ENCODE measurements at places on chromosomes 3 and 15.

DNA sequence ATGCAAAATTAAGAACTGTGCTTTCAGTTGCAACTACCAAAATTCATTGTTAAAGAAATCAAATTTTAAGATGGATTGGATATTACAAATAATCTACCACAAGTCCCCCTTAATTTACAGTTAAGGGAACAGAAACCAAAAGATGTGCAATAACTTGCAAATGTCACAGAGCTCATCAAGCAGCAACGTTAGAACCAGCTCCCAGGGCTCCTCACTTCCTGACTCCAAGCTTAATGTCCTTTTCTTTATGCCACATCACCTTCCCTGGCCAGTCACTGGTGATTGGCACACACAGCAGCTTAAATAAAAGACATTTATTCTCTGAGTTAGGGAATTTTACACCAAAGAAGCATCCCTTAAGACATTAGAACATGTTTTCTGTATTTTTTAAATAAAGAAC, 159.7 kb downstream of the RSL24D1 start:
- DNase-seq: no peak

- DNase-seq: no peak
These were observed 61.2 kb upstream of the EPHB3 start for GRCh38 chr3:184500344-184500923.

- DNase-seq: no peak
These were observed 600 bp upstream of the CHRNA5 start for GRCh38 chr15:78564743-78565096.

DNA sequence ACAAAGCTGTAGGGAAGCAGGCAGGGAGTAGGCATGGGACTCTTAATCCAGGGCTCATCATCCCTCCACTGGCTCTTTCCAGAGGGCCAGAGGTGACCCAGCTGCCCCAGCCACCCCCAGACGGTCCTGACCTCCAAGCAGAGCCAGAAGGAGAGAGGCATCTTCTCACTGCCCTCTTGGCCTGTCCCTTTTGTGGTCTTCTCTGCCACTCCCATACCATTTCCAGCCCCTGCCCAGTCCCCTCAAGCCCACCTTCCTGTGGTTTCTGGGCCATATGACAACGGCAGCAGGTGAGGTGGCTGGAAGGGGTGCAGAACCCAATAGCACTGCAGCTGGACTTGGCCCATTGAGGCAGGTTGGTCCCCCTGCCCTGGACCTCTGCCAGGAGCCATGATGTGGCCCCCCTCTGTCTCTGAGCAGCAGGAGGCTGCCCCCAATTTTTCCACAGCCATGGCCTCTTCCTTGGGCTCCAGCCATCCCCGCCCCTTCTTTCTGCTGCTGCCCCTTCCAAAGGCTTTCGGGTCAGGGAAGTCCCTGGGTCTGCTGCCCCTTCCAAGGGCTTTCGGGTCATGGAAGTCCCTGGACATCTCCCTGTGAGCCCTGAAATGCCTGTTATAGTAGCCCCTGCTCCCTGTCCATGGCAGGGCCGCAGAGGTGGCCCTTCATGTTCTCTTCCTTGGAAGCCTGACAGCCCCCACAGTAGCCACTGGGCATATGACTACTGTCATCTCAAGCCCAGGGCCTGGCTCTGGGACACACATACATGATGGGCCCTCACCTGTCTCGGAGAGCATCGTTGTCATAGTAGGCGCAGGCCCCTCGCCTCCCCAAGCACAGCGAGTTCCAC, 39.5 kb upstream of the RAB6B start:
- no peak for DNase-seq

GRCh38 chr15:63586790-63587189, 10.4 kb upstream of the FBXL22 start:
- DNase-seq: no peak

- DNase-seq: no peak
These were observed 110.6 kb downstream of the THSD4 start for GRCh38 chr15:71225851-71226250.

DNA sequence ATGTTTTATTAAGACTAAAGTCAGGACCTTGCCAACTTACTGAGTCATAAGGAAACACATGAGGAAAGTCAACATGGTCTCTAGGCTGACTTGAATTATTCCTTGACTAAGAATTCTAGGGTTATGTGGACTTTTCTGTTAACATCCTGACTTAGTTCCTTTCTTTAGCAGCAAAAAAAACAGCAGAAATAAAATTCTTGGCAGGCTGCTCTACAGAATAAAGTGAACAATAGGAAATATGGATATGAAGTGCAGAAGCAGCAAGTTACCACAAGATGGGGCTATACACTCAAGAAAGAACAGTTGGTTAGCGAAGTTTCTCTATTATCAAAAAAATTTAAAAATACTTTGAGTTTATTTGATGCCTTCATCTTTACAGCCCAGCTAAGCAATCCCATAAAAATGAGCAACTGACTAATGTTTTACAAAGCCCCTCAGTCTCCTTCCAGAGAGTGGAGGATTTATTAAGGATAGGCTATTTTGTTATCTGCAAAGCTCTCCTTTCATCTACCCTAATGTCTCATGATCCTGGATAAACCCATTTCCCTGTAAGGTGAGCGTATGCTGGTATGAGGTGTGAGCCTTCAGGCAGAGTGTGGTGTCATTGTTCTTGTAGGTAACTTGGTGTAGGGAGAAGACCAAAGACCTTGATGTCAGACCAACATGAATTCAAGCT, 23.1 kb upstream of the MCCC1 start:
- peak; percentile 75 for DNase-seq

DNA sequence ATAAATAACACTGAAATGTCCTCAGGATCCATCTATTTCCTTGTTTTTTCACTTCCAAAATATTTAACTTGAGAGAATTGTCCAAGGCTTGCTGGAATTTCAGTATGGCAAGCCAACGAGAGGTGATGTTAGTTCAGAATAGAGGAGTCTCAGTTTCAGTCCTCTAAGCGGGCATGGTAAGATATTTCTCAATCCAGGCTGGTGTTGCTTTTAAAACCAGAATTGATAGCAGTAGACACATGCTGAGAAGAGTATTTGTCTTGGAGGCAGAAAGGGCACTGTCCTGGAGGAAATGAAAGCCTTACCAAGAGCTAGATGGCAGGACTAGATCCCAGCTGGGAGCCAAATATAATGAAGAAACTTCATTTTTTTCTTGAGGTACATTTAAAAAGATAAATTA, 23.1 kb downstream of the PHLDB2 start:
- DNase-seq: no peak

DNA sequence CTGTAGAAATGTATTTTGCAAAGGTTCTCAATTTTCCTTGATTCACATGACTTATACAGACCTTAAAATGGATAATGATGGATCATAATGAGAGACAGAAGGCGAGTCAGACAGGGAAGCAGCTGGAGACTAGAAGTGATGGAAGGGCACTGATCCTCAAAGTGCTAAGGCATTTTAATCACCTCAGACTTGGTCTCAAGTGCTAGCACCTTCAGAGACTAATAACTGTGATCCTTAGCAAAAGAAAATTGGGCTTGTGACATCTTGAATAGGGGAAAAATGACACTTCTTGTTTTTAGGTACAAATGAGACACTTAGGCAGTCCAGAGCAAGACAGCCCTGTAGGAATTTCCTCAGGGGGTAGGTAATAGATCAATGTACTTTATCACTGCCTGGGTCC, 1011.7 kb downstream of the SQOR start:
- no peak for DNase-seq

GRCh38 chr3:157353652-157354051, 83.0 kb upstream of the PTX3 start:
- DNase-seq: no peak

- no peak for DNase-seq
These were observed 38.4 kb downstream of the RAB11A start for GRCh38 chr15:65907661-65908060.

GRCh38 chr3:163368168-163368567, 1710.1 kb downstream of the SI start:
- DNase-seq: no peak

- DNase-seq: no peak
These were observed 12.6 kb downstream of the RAB11A start for GRCh38 chr15:65881766-65882434.

GRCh38 chr15:88664151-88664778, 25.4 kb downstream of the ISG20 start:
- peak; percentile 70 for DNase-seq

DNA sequence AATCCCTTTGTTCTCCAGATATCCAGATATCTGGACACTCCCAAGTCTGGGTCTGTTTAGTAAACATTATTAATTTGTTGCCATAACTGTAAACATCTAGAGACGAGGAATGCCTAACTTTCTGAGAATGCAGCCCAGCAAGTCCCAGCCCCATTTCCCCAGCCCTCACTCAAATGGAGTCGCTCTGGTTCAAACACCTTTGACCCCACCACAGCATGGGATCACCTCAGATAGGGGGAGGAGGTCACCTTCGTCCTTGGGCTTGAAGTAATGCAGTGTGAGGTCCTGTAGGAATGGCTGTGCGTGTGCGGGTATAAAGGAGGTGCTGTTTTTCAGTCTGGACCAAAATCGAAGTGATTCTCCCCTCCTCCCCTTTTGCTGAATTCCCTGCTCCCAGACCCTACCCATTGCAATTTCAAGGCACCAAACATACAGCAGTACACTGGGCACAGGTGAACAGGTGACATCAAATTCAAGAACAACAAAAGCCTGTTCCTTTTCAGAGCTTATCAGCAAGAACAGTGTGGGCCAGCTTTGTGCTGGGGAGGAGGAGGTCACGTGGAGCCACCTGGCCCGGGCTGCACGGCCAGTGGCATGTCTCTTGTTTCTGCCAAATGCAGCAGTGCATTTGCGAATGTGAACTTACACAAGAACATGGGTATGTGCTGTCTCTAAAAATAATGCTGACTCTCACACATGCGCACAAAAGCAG, 57.5 kb upstream of the TRPM1 start:
- DNase-seq: no peak

DNA sequence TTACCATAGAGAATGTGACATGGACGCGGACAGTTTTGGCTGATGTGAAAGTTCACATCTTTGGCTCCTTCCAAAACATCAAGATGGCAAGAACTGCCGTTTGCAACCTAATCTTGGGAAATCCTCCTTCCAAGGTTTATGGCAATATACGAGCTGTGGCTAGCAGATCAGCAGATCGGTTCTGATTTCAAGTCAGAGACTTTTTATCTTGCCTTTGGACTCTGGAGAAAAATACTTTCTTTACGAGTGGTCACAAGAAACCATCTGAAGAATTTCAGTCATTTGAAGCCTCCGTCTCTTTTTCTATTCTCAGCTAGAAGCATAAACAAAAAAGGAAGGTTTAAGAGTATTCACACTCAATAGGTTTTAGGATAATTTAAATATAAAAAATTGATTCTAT, 153.5 kb upstream of the MEIS2 start:
- DNase-seq: no peak

- no peak for DNase-seq
These were observed 22.7 kb upstream of the SH3BP5 start for GRCh38 chr3:15355086-15355485.

DNA sequence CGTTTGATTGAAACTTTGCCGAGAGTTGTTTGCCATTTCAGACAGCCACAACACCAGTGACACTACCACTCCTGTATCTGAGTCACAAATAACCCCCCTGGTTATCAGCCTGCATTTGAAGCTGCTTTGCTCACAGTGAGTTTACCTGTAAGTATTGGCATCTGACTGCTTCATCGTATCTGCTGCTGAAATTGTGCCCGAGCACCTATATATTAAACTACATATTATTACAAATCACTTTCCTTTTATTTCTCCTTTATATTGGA, 39.2 kb upstream of the SPSB4 start:
- no peak for DNase-seq

GRCh38 chr3:46104706-46105105, 77.4 kb upstream of the XCR1 start:
- no peak for DNase-seq

DNA sequence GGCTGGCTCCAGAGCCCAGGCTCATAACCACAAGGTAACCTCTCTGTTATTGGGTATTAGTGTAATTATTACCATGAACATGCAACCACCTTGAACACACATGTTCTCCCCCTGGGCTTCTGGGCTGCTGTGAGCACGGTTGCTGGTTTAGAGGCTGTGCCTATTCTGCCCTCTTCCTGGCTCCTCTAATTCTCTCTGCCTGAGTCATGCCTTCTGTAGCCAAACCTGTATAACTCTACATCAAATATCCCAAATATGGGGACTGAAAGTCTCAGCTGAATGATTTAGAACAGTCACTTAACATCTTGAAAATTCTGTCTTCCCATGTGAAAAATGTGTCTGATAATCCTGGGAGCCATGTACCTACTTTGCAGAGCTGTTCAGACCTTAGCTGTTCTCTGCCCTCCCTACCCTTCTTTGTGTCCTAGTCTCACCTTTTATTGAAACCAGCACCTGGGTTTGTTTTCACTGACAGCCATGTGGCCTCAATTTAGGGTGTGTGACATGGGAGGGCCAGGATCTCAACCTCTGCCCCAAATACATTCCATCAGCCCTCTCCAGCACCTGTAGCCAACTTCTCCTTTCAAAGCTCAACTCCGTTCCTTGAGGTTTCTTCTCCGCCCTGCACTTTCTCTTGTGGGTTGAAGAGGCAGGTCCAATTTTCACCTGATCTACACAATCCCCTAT, 60.7 kb downstream of the PDZRN3 start:
- no peak for DNase-seq

DNA sequence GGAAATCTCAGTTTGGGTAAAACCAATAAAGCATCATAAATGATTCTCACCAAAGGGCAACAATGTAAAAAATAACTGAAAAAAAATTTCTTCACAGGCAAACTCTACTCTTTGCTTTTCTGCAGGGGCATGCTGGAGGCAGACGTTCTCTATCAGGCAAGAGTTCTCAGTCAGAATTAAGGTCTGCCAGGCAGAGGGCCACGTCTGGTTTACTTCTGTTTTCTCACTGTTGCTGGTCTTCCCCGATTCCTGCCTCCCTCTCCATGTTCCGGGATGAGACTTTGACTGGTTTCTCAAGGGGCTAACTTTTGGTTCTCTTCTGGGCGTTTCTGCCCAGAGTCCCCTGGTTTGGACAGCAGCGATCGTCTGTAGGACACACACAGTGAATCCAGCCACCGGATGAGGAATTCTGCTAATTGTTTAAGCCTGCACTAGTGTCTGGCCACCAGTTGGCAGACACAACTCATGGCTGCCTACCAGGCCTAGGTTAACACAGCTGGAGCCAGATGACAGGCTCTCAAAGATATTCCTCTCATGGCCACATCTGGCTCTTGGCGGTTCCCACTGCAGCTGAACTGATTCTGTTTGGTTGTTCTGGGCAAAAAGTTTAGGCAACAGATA, 273.1 kb downstream of the FOXP1 start:
- DNase-seq: no peak

- no peak for DNase-seq
These were observed 26.6 kb downstream of the AGBL1 start for GRCh38 chr15:86106306-86106705.

- DNase-seq: no peak
These were observed 489.4 kb upstream of the IL12A start for GRCh38 chr3:159499031-159499793.

Data from hematopoietic multipotent progenitor cell treated with erythropoietin and hydrocortisone succinate and interleukin-3 and kit ligand, for 15 days (in vitro differentiated cells).